ENCODE measurements at places on chromosomes 3 and 15.
A peak's percentile ranks its signal among the peaks of the same experiment; 100 is the strongest.

DNA sequence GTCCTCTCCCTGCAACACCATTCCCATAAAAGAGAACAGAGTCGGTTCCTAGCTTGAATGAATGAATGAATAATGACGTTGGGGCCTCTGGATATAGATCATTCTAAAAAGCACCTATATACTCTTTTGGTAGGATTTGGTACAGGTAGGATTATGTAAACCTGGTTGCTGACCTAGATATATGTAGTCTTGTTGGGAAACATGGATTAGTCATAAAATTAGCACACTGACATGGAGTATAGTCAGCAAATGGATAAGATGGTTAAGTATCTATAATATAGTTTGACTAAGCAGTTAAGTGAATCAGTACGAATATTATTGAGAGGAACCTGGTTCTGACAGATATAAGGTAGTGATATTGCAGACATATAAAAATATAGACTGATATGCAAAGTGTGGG lies 142.5 kb downstream of the FILIP1L start:
- DNase-seq = no peak

DNA sequence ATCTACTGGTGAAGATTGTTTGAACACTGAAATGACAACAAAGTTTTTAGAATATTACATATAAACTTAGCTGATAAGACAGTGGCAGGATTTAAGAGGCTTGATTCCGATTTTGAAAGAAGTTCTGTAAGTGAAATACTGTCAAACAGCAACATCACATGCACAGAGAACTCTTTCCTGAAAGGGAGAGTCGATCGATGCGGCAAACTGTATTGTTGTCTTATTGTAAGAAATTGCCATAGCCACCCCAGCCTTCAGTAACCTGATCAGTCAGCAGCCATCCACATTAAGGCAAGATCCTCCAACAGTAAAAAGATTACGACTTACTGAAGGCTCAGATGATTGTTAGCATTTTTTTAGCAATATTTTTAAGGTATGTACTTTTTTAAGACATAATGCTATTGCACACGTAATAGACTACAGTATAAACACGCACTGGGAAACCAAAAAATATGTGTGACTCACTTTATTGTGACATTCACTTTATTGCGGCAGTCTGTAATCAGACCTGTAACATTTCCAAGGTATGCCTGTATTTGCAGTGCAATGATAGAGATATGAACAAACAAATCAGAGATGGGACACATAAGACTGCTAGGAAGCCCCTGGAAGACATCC lies 225.6 kb upstream of the UBE2E1 start:
- no peak for DNase-seq

- no peak for DNase-seq
Measured at GRCh38 chr3:56918111-56918568, 116.4 kb upstream of the ARHGEF3 start.

DNA sequence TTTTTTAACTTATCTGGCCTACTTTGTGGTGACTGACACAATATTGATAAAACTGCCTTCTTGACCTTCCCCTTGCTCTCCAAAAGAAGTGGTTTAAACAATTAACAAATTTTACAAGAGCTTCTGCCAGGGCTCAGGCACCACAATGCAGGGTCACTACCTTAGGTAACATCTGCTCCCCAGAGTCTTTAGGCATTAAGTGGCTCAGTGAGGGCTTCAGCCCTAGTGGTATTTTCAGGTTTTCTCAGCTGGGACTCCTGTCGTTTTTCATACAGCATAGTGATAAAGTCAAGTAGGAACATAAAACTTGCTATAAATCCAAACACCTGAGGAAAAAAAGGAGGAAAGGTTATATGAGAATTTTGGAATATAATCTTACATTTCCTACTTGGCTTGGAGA lies 18.9 kb downstream of the CMTM6 start:
- no peak for DNase-seq

- no peak for DNase-seq
Measured at GRCh38 chr3:72571638-72572114, 276.6 kb downstream of the SHQ1 start.

- DNase-seq = no peak
Measured at GRCh38 chr15:38518084-38518483, 46.5 kb downstream of the RASGRP1 start.

GRCh38 chr15:85430406-85431204 lies 50.2 kb downstream of the AKAP13 start:
- DNase-seq = no peak

DNA sequence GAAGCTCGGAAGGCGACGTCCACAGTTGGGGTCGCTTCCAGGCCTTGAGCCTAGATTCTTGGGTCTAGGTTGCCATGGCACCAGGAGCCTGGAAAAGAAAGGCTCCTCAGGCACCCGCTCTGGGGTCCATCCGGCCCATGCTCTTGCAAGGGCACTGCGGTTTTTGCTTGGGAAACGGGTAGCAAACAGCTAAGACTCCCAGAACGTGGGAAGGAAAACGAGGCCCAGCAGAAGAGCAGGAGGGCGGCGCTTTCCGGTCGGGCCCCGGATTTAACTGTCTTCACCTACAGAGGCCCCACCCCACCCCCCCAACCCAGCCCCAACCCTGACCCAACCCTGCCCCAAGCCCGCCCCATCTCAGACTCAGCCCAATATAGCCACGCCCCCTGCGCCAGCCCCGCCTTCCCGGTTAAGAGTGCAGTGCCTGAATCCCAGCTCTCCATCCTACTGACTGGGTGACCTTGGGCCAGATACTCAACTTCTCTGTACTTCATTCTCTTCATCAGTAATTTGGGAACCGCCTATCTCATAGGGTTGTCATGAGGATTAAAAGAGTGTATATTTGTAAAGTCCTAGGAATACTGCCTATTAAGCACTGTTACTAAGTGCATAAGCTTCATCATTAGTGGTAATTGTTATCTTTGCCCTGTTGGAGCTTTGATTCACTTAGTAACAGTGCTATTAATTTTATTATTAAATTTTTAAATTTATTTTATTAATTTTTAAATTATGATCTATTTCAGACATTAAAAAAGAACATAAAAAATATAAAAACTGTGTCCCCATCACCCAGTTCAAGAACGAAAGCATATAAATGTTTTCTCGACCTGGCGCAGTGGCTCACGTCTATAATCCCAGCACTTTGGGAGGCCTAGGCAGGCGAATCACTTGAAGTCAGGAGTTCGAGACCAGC lies 28.4 kb upstream of the SMAD6 start:
- DNase-seq = no peak

- DNase-seq = peak; percentile 51
Measured at GRCh38 chr15:85771781-85772445, 22.8 kb downstream of the KLHL25 start.

GRCh38 chr15:89783861-89784685 lies 7.9 kb downstream of the MESP2 start:
- no peak for DNase-seq

- DNase-seq = no peak
Measured at GRCh38 chr15:90620379-90621067, 90.8 kb downstream of the CRTC3 start.
